ENCODE measurements at places on chromosomes 1 and 21.
A peak's percentile ranks its signal among the peaks of the same experiment; 100 is the strongest.

DNA sequence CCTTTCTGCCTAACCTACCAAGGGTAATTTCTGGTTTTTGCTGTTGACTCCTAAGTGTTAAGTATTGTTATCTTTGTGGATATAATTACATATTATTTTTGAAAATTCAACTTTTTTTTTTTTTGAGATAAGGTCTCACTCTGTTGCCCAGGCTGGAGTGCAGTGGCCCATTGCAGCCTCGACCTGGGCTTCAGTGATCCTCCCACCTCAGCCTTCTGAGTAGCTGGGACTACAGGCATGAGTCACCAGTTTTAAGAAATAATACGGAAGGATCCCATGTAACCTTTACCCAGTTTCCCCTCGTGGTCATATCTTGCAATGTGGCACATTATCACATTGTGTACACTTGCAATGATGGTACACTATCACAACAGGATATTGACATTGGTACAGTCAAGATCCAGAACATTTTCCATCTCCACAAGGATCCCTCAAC lies 3.1 kb downstream of the CHD1L start:
- DNase-seq = no peak

DNA sequence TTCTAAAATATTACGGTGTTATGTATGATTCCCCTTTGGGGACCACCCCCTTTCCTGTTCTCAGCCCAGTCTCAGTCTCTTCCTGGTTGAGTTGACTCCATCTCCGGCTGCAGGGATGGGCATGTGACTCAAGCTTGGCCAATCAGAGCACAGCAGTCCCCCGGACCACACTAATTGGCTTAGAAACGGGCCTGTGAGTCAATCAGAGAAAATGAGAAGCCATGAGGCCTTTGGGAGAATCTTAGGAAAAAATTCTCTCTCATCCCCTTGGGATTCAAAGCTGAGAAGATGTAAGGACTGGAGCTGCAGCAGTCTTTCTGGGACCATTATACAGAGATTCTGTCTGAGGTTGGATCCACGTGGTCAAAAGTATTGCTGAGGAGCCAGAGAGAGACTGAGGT lies 10.7 kb upstream of the FHAD1 start:
- DNase-seq = no peak

GRCh38 chr1:234478152-234478480 lies 863 bp downstream of the TARBP1 start:
- DNase-seq = peak; percentile 85

DNA sequence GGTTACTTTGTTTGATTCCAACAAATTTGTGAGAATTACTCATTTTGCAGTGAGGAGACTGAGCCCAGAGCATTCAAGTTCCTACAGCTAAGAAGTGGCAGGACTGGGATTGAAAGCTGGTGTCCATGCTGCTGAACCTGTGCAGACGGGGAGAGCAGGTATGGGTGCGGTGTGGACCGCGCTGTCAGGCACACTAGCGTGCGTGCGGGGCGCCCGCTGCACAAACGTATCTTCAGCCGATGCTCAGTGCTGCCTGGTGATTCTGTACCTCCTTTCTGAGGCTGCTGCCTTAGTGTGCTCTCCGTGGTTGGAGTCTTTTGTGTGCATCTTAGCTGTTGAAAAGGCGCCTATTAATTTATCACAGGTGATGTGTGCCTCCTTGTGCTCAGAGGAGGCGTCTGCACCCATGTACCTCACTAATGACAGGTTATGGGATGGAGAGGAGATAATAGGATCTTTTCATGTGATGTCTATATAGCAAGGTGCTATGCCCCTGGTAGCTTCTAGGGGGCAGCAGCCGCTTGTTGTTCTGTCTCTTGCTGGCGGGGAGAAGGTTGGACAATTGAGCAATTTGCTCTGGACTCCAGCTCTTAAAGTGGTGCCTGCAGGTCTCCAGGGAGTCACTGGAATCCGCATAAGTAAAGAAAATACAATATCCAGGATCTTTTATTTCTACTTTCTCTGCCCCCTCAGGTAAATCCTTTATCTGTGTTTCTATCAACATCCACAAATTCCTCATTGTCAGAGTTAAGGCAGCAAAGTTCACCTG lies 32.5 kb downstream of the PEX14 start:
- DNase-seq = peak; percentile 60

DNA sequence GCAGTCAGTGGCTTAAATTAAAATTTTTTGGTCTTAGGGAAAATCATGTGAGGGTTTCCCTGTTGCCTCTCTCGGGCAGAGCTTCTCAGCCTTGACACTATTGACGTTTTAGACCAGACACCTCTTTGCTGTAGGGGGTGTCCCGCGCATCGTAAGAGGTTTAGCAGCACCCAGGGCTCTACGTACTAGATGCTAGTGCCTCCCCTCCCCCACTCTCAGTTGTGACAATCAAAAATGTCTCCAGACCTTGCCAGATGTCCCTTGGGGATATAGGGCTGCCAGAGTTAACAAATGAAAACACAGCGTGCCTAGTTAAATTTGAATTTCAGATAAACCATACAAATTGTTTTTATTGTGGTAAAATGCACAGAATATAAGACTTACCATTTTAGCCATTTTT lies 293.3 kb downstream of the DISC1 start:
- DNase-seq = no peak

DNA sequence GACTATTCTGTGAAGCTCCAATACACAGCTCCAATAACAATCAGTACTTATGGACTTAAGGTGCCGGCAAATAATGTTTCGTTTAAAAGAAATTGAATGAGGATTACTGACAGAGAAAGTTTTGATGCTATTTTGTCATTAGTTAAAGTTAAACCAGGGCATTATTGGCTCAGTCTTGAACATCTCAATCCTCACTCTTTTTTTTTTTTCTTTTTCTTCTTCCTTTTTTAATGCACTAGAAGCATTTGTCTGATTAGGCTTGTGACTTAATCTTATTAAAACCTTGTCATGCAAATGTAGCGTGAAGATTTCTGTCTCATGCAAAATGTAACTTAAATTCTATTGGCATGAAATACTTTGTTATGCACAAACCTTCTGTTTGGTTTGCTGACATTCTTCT lies 346.8 kb upstream of the ADGRL2 start:
- DNase-seq = no peak

GRCh38 chr1:199282751-199283305 lies 644.0 kb downstream of the PTPRC start:
- DNase-seq = no peak

DNA sequence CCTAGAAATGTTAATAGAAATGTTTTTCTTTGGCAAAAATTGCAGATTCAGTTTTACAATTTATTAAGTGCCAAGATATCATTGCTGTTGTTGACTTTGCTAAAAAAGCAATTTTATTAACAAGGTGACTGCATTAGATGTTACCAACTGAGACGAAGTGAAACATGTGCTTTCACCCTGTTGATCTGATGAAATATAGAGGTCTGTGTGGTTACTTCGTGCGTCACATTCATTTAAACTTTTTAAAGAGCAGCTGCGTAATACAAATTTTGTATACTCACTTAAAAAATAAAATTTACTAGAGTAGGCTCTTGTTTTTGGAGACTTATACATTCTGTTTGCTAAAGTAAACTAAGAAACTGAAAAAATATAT lies 465.7 kb downstream of the USP25 start:
- no peak for DNase-seq

- DNase-seq = no peak
These were observed 128.0 kb downstream of the HMCN1 start for GRCh38 chr1:185862235-185862634.

GRCh38 chr1:11521582-11522399 lies 42.8 kb downstream of the DISP3 start:
- DNase-seq = no peak

DNA sequence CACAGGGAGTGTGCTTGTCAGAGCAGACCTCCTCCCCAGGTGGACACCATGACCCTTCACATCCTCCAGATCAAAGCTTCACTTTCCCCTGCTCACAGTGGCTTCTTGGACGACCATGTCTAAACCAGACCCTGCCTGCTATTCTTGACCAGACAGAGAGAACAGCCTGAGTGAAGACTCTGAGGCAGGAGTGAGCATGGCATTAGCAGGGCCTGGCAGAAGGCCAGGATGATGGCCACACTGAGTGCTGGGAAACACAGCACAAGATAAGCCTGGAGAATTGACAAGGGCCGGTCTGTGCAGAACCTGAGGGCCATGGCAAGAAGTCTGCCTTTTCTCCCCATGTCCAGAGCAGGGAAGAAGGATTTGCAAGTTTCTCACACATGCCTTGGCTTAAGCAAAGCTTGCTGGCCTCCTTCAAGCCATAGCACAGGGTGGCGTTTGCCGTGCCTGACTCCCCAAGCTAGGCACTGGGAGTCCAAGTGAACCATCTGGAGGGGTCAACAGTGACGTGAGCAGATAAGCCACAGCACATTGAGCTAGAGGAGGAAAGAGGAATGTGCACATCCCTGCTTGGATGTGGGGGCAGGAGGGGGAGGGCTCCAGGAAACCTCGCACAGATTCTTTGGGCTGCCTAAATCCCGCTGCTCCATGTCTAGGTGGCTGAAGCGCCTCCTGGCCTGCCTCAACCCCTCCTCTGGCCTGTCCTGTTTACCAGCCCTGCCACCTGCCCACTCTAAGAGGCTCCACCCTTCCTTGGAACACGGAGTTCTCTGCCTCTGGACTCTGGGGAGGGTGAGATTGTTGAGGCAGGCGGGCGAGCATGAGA lies 87.1 kb downstream of the CD58 start:
- DNase-seq = no peak

DNA sequence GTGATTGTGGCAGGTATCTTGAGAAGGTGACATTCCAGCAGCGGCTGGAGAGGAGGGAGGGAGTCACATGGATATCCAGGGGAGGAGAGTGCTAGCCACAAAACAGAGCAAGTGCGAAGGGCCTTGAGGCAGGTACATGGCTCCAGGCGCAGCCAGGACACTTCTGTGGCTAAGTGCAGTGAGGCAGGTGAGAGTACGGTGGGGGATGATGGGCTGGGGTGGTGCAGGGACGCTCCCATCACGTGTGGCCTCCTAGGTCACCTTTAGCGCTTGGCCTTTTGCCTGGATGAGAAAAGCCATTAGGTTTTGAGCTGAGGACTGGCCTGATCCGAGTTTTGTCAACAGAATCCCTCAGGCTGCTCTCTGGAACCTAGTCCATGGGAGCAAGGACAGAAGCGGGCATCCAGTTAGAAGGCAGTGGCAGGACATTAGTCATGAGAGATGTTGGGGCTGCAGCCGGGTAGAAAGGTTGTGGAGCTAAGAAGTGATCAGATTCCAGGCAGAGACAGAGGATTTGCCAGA lies 31.6 kb downstream of the SMYD2 start:
- DNase-seq = no peak

DNA sequence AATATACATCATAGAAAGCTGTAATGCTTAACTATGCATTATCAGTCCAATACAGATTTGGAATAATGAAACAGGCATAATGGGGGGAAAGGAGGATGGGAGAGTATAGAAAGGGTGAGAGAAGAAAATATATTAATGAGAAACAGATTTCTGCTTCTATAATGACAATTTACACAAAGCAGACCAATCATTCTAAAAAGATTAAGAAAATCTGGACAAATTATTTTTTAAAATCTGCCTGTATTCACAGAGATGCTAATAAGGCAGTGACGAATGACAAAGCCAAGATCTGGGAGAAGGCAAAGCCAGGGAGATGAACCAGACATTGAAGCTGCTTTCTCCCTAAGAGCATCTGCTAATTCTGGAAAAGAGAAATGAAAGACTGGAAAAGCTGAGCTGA lies 50.0 kb downstream of the SPATA6 start:
- no peak for DNase-seq

- DNase-seq = no peak
These were observed 37.7 kb upstream of the ATG4C start for GRCh38 chr1:62746086-62746808.

DNA sequence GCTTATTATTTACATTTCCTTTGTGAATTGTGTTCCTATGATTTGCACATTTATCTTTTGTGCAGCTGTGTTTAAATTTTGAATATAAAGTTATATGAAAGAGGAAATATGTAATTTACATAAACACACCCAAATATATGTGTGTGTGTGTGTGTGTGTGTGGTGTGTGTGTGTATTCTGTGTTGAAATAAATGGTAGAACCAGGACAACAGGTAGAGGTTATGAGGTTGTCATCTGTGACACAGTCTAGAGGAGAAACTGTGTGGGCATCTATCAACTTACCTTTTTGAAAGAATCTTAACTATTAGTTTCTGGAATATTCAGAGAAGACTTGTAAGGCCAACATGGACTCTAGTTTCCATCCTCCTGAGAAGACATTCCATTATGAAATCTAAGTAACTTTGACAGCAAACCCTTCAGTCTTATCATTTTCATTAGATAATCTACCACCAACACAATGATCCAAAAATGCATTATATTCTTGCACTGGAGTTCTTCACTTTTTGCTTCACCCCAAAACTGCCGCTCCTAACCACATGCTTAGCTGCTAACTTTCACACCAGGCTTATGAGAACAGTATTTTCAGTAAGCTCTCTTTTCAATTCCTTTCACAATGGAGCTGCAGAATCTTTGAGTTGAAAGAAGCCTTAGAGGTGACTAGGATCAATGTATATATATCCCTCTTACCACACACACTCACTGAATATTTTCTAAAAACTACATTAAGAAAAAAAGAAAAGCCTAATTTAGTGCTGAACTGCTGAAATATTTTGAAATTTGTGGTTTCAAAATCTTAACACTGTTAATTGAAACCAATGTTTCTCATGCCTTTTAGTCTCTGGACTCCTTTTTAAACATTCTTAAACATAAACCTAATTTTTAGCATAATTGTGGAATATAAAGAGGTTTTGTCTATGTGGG lies 21.8 kb downstream of the PTPRC start:
- DNase-seq = no peak

- DNase-seq = no peak
These were observed 127.3 kb upstream of the ADGRL4 start for GRCh38 chr1:79133774-79134364.

GRCh38 chr1:235873045-235873444 lies 6.3 kb upstream of the LYST start:
- DNase-seq = no peak

DNA sequence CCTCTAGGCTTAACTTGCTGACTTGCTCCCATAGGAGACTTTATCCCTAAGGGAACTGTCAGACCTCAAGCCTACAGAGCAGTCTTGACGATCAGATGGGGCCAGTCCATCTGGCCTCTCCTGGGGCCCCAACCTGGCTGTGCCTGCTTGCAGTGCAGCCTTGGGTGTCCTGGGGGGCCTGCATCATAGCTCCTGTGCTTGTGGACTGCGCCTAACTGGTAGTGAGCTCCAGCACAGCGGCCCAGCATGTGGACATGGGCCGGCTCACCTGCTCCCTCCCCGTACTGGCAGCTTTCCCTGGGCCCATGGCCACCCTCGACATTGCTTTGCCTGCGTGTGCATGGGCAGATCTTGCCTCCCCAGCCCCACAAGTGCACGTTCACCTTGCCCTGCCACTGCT lies 76.1 kb downstream of the INTS7 start:
- DNase-seq = no peak

Measured in activated CD8-positive, alpha-beta memory T cell treated with anti-CD3 and anti-CD28 coated beads, Interleukin-2, amount 50 U/mL, for 48 hours (primary cell).